SJCRH30 (cell line): ENCODE measurements at places on chromosomes 2 and 18.

- DNase-seq, result peak; percentile 83
These were observed 31.9 kb upstream of the CREG2 start for GRCh38 chr2:101419096-101419663.

GRCh38 chr2:14554849-14555545 lies 77.5 kb upstream of the LRATD1 start:
- DNase-seq, result no peak

DNA sequence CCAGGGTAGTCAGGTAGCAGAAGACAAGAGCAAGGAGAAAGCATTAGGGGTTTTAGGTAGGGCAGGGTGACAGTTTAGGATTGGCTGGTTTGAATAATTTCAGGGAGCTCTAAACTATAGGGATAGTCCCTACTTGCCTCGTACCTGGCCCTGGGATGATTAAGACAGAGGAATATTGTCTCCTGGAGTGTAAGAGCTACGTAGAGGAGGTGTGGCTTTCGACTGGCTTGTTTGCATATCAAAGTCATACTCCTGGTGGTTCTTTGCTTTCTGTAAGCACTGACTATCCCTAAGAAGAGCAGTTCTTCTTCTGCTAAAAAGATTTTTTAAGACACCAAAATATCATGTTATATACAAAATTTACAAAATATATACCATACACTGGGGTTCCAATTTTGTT lies 1867.4 kb downstream of the SUCLG1 start:
- DNase-seq, result no peak

- DNase-seq, result no peak
These were observed 105.3 kb upstream of the TTN start for GRCh38 chr2:178912416-178913048.
